ENCODE measurements at places on chromosomes 7 and 10. TPM values are rescaled to one million over a fixed set of nuclear protein-coding genes. Genes with fewer than 3 reads are reported as not detected.

The GDF2 gene
- not detected for total RNA-seq

The ARMC3 gene
- total RNA-seq, result not detected

The GTPBP10 gene
- total RNA-seq, result 47.6 TPM

The MMD2 gene
- not detected for total RNA-seq

The CALHM1 gene
- total RNA-seq, result not detected

The LRRC18 gene
- total RNA-seq, result not detected

The CUBN gene
- 0.76 TPM for total RNA-seq

The GDI2 gene
- total RNA-seq, result 275 TPM

DNA sequence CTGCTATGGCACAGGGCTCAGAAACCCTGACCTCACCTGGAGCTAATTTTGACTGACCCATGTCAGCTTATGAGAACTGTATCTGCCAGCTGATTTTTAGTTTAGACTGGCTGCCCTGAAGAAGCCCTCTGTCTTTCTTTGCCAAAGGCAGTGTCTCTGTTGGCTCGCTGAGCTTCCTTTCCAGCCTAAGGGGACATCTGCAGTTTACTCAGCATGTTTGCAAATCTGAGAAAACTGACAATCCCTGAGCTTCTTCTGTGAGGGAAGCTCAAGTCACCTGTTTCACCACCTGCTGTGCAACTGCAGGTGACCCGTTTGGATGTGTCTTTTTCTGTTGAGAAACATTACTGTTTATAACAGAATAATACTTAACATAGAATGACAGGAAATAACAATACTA, 46.0 kb downstream of the PRKAR2B start:
- H3K27me3 ChIP-seq, result no peaks in the 10 kb centered on the region
- DNase-seq, result no peak
- no peak overlapping the region for H3K27ac ChIP-seq
- H3K36me3 ChIP-seq, result no peaks in the 10 kb centered on the region
- no peak overlapping the region for H3K4me3 ChIP-seq

DNA sequence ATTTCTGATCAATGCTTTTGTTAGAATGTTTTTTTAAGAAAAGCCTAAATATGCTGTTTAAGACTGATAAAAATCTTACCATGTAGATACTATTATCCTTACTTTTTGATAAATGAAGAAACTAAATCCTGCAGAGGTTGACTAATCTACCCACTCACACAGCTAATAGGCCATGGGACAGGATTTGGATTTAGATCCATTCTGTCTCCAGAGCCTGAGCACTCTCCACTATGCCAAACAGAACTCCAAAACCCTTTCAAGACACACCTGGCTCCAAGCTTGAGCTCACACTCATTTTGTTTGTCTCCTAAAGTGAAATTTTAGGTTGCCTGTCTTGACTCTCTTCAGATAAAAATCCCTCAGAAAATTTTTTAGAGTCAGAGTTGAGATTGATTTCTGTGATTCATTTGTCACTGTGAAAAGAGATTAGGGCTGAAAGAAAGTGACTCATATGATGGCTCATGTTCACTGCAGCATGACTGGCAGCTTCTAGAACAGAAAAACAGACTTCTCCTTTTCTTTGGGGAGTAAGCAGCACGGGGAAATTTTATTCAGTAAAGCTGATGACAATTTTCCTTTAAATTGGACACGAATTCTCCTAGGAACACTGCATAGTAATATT, 132.3 kb upstream of the POT1 start:
- no peak overlapping the region for H3K27ac ChIP-seq
- no peaks in the 10 kb centered on the region for H3K4me1 ChIP-seq
- no peak overlapping the region for H3K4me3 ChIP-seq
- no peaks in the 10 kb centered on the region for H3K27me3 ChIP-seq

GRCh38 chr10:16699435-16700057, 117.7 kb downstream of the RSU1 start:
- no peaks in the 10 kb centered on the region for H3K36me3 ChIP-seq
- H3K27me3 ChIP-seq, result no peaks in the 10 kb centered on the region
- no peak overlapping the region for H3K27ac ChIP-seq
- DNase-seq, result no peak

- H3K4me1 ChIP-seq, result no peaks in the 10 kb centered on the region
- no peak for DNase-seq
- no peak overlapping the region for H3K4me3 ChIP-seq
- peak overlapping the region; percentile 2 for H3K27ac ChIP-seq
Observed at GRCh38 chr7:142418326-142418725, 160.5 kb upstream of the PRSS58 start.

DNA sequence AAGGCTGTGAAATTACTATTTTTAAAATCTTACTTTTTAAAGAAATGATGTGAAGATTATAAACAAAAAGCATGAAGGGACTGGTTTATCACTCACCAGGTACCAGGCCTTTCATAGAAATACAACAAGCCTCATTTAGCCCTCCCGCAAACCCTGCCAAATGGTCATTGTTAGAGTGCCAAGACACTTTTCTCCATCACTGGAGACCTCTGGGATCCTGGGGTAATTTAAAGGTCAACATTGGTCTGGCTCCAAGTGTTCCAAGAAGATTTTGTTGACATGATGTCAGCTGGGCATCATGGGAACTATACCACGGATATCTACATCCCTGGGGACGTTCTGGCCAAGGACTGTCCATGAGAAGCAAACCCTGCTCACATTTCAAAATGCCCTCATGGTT, 138.0 kb upstream of the FRMD4A start:
- H3K4me1 ChIP-seq, result no peaks in the 10 kb centered on the region
- H3K27me3 ChIP-seq, result peaks cover 38% of the 10 kb centered on the region
- no peak overlapping the region for H3K4me3 ChIP-seq
- no peak overlapping the region for H3K27ac ChIP-seq

DNA sequence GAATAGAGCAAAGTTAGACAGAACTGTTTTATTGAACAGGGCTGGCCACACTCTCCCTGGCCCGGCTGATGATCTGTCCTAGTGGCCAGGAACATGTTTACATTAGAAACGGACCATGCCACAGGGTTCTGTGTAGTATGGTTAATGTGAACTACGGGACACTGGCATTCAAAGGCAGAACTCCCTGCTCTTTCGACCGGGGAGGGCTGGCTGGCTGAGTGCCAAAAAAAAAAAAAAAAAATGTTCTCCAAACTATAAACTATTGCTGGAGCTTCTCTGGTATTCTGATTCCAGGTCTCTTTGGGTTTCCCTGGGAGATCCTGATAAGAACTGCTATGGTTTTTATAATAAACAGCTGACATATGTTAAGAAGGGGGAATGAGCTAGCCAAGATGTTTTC, 1262.6 kb upstream of the SORCS1 start:
- no peaks in the 10 kb centered on the region for H3K4me1 ChIP-seq
- no peak overlapping the region for H3K27ac ChIP-seq
- no peak overlapping the region for H3K4me3 ChIP-seq
- no peaks in the 10 kb centered on the region for H3K27me3 ChIP-seq
- H3K36me3 ChIP-seq, result no peaks in the 10 kb centered on the region

DNA sequence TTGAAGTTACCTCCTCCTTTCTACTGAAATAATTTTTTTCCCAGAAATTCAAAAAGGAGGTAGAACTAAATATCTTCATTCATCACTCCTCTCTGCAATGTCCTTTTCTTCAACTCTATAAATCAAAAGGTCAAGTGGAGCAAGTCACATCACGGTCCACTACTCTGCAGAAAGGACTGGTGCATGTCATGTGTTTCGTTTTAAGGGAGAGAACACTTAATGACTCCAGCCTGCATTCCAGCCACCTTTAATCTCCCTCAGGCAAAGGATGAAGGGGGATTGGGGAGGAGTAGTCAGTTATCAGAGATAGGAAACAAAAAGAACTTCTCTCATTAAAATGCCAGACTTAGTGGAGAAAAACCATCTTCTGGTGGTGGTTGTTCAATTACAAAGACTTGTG, 78.9 kb downstream of the ANK3 start:
- no peaks in the 10 kb centered on the region for H3K27me3 ChIP-seq
- H3K27ac ChIP-seq, result peak overlapping the region; percentile 55
- no peak for DNase-seq
- H3K4me1 ChIP-seq, result peaks cover 45% of the 10 kb centered on the region

- H3K27me3 ChIP-seq, result peaks cover 14% of the 10 kb centered on the region
- no peak overlapping the region for H3K4me3 ChIP-seq
- no peak overlapping the region for H3K27ac ChIP-seq
- peaks cover 11% of the 10 kb centered on the region for H3K4me1 ChIP-seq
- H3K36me3 ChIP-seq, result no peaks in the 10 kb centered on the region
Observed at GRCh38 chr10:95533590-95533989, 27.6 kb downstream of the SORBS1 start.

DNA sequence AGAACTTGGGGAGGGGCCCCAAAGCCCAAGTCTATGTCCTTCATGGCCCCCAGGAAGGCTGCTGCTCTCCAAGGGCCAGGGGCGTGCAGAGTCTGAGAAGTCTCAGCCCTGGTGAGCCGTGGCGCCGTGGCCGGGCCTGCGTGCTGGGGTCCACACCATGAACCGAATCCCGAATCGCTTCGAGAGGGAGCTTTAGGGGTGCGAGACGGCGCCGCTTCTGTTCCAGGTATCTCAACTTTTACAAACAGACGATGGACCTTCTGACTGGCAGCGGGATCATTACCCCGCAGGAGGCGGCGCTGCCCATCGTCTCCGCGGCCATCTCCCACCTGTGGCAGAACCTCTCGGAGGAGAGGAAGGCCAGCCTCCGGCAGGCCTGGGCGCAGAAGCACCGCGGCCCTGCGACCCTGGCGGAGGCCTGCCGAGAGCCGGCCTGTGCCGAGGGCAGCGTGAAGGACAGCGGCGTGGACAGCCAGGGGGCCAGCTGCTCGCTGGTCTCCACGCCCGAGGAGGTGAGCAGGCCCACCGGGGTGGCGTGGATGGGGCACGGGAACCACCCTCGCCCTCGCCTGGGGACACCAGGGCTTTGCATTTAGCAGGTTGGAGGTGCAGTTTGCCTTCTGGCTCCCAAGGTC, 12.7 kb downstream of the STRA8 start:
- no peak overlapping the region for H3K4me3 ChIP-seq
- peaks cover 19% of the 10 kb centered on the region for H3K27me3 ChIP-seq
- H3K27ac ChIP-seq, result no peak overlapping the region
- no peak for DNase-seq

DNA sequence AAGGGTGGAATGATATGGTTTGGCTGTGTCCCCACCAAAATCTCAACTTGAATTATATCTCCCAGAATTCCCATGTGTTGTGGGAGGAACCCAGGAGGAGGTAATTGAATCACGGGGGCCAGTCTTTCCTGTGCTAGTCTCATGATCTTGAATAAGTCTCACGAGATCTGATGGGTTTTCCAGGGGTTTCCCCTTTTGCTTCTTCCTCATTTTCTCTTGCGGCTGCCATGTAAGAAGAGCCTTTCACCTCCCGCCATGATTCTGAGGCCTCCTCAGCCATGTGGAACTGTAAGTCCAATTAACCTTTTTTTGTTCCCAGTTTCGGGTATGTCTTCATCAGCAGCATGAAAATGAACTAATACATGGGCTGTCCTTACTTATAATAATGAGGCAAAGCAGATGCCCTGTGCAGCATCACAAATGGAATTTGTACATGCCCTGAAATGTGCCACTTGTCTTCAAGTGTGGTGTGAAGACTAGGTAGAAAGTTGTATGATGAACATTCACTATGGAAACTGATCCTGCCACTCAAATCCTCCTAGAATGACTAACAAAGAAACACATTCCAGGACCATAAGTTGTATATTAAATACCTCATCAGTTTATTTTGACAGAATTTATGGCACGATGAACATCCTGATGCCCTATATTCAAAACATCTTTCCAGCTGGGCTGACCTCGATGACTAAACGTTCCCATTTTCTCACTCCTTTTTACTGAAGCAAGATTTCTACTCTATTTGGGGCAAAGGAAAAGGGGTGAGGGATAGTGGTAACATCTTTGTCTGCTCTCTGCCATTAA, 122.8 kb upstream of the CTTNBP2 start:
- no peaks in the 10 kb centered on the region for H3K4me1 ChIP-seq
- H3K36me3 ChIP-seq, result no peaks in the 10 kb centered on the region
- no peak for DNase-seq

GRCh38 chr10:52961323-52961722, 188.7 kb upstream of the MBL2 start:
- H3K27me3 ChIP-seq, result no peaks in the 10 kb centered on the region
- H3K4me1 ChIP-seq, result no peaks in the 10 kb centered on the region
- H3K4me3 ChIP-seq, result no peak overlapping the region
- DNase-seq, result no peak
- H3K27ac ChIP-seq, result no peak overlapping the region
- no peaks in the 10 kb centered on the region for H3K36me3 ChIP-seq

- no peaks in the 10 kb centered on the region for H3K36me3 ChIP-seq
- no peak overlapping the region for H3K27ac ChIP-seq
- H3K4me3 ChIP-seq, result no peak overlapping the region
- no peaks in the 10 kb centered on the region for H3K4me1 ChIP-seq
- no peaks in the 10 kb centered on the region for H3K27me3 ChIP-seq
Observed at GRCh38 chr10:100881556-100882213, 31.1 kb upstream of the SLF2 start.

DNA sequence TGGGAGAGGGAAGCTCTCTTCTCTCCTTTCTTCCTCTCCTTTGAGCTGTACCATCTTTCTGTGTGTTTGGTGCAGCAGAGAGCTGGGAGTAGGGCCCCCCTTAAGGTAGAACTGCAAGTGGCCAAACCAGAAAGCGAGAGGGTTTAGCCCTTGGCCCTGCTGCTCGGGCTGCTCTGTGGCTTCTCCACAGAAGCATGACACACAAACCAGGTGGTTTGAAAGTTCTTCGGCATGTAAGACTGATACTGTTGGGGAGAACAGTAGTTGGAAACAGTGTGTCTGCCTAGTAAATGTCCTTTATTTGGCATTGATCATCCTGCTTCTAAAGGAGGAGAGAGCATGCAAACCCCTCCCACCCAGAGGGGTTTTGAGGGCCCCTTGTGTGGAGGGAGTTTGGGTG, 277.8 kb downstream of the CELF2 start:
- H3K27me3 ChIP-seq, result no peaks in the 10 kb centered on the region
- H3K27ac ChIP-seq, result peak overlapping the region; percentile 93
- no peak overlapping the region for H3K4me3 ChIP-seq
- peaks cover 37% of the 10 kb centered on the region for H3K4me1 ChIP-seq
- H3K36me3 ChIP-seq, result peaks cover 22% of the 10 kb centered on the region

GRCh38 chr10:113316506-113316905, 236.3 kb upstream of the HABP2 start:
- H3K4me1 ChIP-seq, result no peaks in the 10 kb centered on the region
- H3K27ac ChIP-seq, result no peak overlapping the region
- no peak overlapping the region for H3K4me3 ChIP-seq
- no peak for DNase-seq

- no peak for DNase-seq
- H3K4me1 ChIP-seq, result no peaks in the 10 kb centered on the region
- no peak overlapping the region for H3K4me3 ChIP-seq
- no peak overlapping the region for H3K27ac ChIP-seq
- peaks cover 3% of the 10 kb centered on the region for H3K36me3 ChIP-seq
Observed at GRCh38 chr10:5396556-5397300, 7.9 kb downstream of the TUBAL3 start.

- no peak overlapping the region for H3K4me3 ChIP-seq
- H3K27me3 ChIP-seq, result no peaks in the 10 kb centered on the region
- H3K4me1 ChIP-seq, result no peaks in the 10 kb centered on the region
- no peaks in the 10 kb centered on the region for H3K36me3 ChIP-seq
- no peak overlapping the region for H3K27ac ChIP-seq
Observed at GRCh38 chr7:34165466-34165865, 260.1 kb downstream of the BMPER start.

All from activated T-cell treated with anti-CD3 and anti-CD28 coated beads, Interleukin-2, amount 50 U/mL, for 72 hours (primary cell).